Activated T-helper 1 cell treated with anti-CD3 and anti-CD28 coated beads, Interleukin-12 subunit alpha, Interleukin-12 subunit beta, Interleukin-2, Interleukin-4 antibody, amounts not matched to agents 30 ng/mL and 10 ng/mL and 1 ng/mL, durations not matched to agents 14 hours and 24 hours and 36 hours (primary cell): ENCODE measurements at places on chromosomes 2 and 18. TPM values are rescaled to one million over a fixed set of nuclear protein-coding genes. Genes with fewer than 3 reads are reported as not detected.

The HTR2B gene
- total RNA-seq, result not detected in 2 replicates

DNA sequence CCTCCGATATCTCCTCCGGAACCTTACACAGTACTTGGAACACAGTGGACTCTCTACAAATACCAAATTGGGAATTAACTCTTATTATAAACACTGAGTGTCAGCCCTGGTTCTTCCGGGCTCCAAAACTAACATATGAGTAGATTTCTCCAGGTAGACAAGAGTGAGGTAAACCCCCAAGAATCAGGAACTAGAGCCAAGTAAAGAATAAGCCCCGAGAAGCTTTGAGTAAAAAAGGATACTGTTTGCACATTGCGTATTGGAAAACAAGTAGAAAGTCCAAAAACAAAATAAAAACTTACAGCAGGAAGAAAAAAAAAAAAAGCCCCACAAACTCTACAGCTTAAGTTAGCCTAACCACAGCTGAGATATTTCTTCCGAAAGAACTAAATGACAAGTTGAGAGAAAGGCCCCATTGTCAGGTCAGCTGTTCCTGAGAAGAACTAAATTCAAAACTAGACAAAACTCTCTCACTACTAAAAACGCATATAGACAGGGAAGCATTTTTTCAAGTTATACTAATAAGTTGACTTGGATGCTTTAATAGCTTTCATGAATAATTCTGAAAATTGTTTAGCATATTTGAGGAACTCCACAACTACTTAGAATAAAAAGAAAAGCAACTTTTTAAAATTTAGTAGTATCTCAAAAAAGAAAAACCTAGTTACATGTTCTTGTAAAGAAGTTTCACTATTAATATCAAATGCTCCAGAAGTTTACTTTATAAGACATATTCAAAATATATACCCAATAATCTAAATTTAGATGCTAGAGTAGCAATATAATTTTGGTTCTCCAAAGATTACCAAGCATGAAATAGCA, 4.3 kb upstream of the HAAO start:
- DNase-seq, result no peak
- peaks cover 27% of the 10 kb centered on the region for H3K27me3 ChIP-seq
- peak overlapping the region; percentile 57 for H3K27ac ChIP-seq
- peaks cover 5% of the 10 kb centered on the region for H3K36me3 ChIP-seq
- peaks cover 26% of the 10 kb centered on the region for H3K4me1 ChIP-seq

DNA sequence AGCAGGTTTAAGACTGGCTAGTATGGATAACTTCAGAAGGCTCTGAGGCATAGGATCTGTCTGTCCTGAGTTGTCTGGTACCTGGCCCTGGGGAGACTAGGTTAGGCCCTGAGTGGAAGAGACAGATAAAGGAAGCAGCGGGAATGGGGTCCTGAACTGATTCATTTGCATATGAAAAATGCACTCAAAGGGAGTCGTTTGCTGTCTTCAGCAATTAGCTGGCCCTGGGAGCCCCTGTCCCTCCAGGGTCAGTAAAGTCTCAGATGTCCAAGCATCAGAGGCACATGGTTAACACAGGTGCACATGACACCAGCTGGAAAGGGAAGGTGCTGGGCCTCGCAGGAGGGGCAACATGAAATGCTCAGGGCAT, 172.4 kb downstream of the ACOXL start:
- H3K27me3 ChIP-seq, result peaks cover 25% of the 10 kb centered on the region
- H3K27ac ChIP-seq, result no peak overlapping the region
- no peaks in the 10 kb centered on the region for H3K36me3 ChIP-seq
- peaks cover 5% of the 10 kb centered on the region for H3K4me1 ChIP-seq

DNA sequence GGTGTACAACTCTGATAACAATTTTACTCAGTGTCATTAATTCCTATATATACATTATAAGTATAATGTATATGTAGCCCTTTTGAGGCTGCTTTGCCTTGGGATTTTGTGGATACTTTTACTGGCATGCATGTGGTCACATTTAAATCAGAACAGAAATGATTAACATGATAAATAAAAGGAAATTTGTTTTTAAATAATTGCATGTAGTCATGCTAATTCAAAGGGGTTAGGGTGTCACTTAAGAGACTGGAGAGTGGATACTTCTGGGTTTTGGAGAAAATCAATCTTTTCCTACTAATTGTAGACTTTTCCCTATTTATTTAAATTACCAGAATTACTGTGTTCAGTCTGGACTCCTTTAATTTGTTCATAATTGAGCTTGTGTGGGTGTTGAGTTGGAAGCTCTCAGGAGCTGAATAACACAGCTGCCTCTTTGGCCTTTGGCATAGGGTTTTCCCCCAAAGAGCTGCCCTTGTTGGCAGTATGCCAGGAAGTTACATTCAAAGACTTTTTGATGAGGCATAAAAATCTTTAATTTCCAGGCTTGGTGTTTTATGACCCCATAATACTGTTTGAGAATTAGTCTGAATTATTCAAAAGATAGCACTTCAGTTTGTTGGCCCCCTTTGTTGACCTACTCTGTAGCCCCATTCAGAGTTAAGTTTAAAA, 484.7 kb upstream of the NRP2 start:
- no peaks in the 10 kb centered on the region for H3K4me1 ChIP-seq
- H3K27me3 ChIP-seq, result no peaks in the 10 kb centered on the region
- H3K27ac ChIP-seq, result no peak overlapping the region
- no peaks in the 10 kb centered on the region for H3K36me3 ChIP-seq
- DNase-seq, result no peak

- H3K27me3 ChIP-seq, result no peaks in the 10 kb centered on the region
- DNase-seq, result no peak
- no peak overlapping the region for H3K27ac ChIP-seq
- H3K4me1 ChIP-seq, result no peaks in the 10 kb centered on the region
- H3K36me3 ChIP-seq, result no peaks in the 10 kb centered on the region
These were observed 115.1 kb downstream of the CYP26B1 start for GRCh38 chr2:72032481-72033041.

GRCh38 chr2:182530636-182531035, 103.8 kb upstream of the PDE1A start:
- no peak for DNase-seq
- no peak overlapping the region for H3K4me3 ChIP-seq
- no peaks in the 10 kb centered on the region for H3K4me1 ChIP-seq

GRCh38 chr2:119730671-119731177, 29.0 kb upstream of the PTPN4 start:
- H3K36me3 ChIP-seq, result no peaks in the 10 kb centered on the region
- no peak overlapping the region for H3K27ac ChIP-seq
- H3K4me1 ChIP-seq, result no peaks in the 10 kb centered on the region
- no peak overlapping the region for H3K4me3 ChIP-seq
- H3K27me3 ChIP-seq, result peaks cover 6% of the 10 kb centered on the region
- no peak for DNase-seq

The ARID5A gene
- 233 and 240 TPM in 2 replicates for total RNA-seq

GRCh38 chr2:232860593-232861241, 9.3 kb upstream of the SNORC start:
- H3K4me3 ChIP-seq, result no peak overlapping the region
- H3K27ac ChIP-seq, result no peak overlapping the region
- H3K27me3 ChIP-seq, result no peaks in the 10 kb centered on the region
- H3K36me3 ChIP-seq, result peaks cover 17% of the 10 kb centered on the region
- no peak for DNase-seq

DNA sequence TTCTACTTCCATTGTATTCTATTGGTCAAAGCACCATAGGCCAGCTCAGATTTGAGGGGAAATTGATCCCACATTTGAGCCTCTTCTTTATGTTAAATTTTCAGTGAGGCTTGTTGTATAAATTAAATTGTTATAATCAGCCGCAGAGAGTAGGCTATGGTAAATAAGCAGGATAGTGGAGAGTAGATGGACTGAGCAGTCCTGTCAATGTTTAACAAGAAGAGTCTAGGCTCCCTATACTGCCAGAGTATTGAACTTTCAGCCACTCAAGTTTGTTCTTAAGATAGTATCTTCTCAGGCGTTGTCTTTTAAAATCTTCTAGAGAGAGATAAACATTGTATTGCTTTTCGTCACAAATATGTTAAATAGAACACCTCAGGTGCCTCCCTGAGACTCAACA, 100.9 kb downstream of the PRKRA start:
- no peaks in the 10 kb centered on the region for H3K36me3 ChIP-seq
- peaks cover 23% of the 10 kb centered on the region for H3K27me3 ChIP-seq
- H3K4me1 ChIP-seq, result no peaks in the 10 kb centered on the region
- H3K4me3 ChIP-seq, result no peak overlapping the region
- H3K27ac ChIP-seq, result no peak overlapping the region

The TMEM18 gene
- total RNA-seq, result 23.3 and 24.9 TPM in 2 replicates

DNA sequence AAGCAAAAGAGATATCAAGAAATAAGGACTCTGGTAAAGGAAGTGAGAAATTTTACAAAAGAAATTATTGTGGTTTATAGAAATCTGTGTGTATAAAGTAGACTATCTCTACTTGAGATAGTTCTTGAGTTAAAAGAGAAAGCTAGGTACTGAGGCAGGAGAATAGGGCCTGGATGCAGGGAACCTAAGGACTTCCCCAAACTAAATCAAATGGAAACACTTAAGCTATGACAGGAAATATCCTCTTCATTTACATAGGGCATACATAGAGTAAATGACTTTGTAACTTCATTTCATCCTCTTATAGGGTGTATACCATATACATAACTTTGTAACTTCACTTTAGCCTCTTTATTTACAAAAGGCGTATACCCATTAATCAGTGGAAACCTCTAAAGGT, 219.2 kb upstream of the RGPD4 start:
- no peak overlapping the region for H3K4me3 ChIP-seq
- no peak overlapping the region for H3K27ac ChIP-seq
- no peaks in the 10 kb centered on the region for H3K4me1 ChIP-seq
- no peak for DNase-seq
- no peaks in the 10 kb centered on the region for H3K36me3 ChIP-seq

The ITGB6 gene
- not detected in 2 replicates for total RNA-seq

- H3K4me3 ChIP-seq, result no peak overlapping the region
- no peak overlapping the region for H3K27ac ChIP-seq
- no peaks in the 10 kb centered on the region for H3K36me3 ChIP-seq
- H3K4me1 ChIP-seq, result peaks cover 4% of the 10 kb centered on the region
These were observed 253.6 kb upstream of the TNP1 start for GRCh38 chr2:217113491-217113890.

DNA sequence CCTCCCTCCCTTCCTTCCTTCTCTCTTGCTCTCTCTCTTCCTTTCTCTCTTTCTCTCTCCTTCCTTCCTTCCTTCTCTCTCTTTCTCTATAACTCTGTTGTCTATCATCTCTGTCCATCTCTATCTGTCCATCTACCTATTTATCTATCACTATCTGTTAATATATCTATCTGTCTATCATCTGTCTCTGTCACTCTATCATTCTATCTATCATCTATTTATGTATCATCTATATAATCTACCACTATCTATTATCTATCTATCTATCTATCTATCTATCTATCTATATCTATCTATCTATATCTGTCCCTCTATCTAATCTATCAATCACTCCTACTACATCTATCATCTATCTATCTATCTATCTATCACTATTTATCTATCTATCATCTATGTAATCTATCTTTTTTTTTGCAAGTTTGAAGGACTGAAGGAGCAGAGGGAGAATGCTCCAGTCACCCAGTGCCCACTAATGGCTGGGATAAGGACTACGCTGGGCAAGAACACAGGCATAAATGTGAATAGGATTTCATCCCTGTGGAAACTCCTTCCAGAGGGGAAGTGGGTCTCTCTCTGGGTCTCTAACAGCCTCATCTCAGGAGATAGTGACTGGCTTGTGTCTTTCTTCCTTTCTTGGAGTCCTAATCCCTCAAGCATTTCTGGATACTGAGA, 427.0 kb downstream of the LPIN1 start:
- H3K4me3 ChIP-seq, result no peak overlapping the region
- H3K27me3 ChIP-seq, result peaks cover 2% of the 10 kb centered on the region
- no peak overlapping the region for H3K27ac ChIP-seq
- no peak for DNase-seq
- peaks cover 3% of the 10 kb centered on the region for H3K36me3 ChIP-seq

- no peaks in the 10 kb centered on the region for H3K4me1 ChIP-seq
- H3K36me3 ChIP-seq, result no peaks in the 10 kb centered on the region
- DNase-seq, result no peak
- H3K27ac ChIP-seq, result no peak overlapping the region
- no peak overlapping the region for H3K4me3 ChIP-seq
These were observed 300.8 kb downstream of the CNTNAP5 start for GRCh38 chr2:124325667-124326440.

- H3K4me3 ChIP-seq, result no peak overlapping the region
- no peaks in the 10 kb centered on the region for H3K36me3 ChIP-seq
- H3K27me3 ChIP-seq, result no peaks in the 10 kb centered on the region
- H3K4me1 ChIP-seq, result peaks cover 12% of the 10 kb centered on the region
These were observed 154.5 kb downstream of the TPO start for GRCh38 chr2:1567556-1568344.

- peak; percentile 2 for DNase-seq
- H3K4me1 ChIP-seq, result peaks cover 36% of the 10 kb centered on the region
- H3K27ac ChIP-seq, result peak overlapping the region; percentile 49
- peaks cover 11% of the 10 kb centered on the region for H3K36me3 ChIP-seq
These were observed 243.8 kb downstream of the BABAM2 start for GRCh38 chr2:28134262-28134812.

GRCh38 chr18:79465392-79465991, 69.8 kb downstream of the NFATC1 start:
- H3K27me3 ChIP-seq, result no peaks in the 10 kb centered on the region
- peaks cover 20% of the 10 kb centered on the region for H3K36me3 ChIP-seq
- H3K4me3 ChIP-seq, result no peak overlapping the region
- no peak overlapping the region for H3K27ac ChIP-seq

DNA sequence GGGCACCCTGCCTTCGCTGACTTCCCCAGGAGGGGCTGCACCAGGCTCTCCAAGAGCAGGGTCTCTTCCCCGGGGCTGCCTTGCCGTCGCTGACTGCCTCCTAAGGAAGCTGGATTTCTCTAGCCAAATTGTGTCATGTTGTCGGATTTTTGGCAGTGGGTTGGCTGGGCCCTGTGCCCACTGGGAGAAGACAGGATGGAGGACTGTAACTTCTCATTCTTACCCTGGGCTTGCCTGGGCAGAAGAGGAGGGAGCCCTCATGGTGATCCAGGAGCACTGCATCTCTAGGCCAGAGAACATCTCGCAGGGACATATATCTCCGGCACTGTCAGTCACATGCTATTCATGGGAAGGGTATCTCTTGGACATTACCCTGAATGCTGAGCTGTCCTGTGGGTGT, 6.3 kb downstream of the MYO7B start:
- H3K36me3 ChIP-seq, result peaks cover 1% of the 10 kb centered on the region
- no peak for DNase-seq
- no peak overlapping the region for H3K27ac ChIP-seq
- H3K4me1 ChIP-seq, result no peaks in the 10 kb centered on the region
- no peak overlapping the region for H3K4me3 ChIP-seq

The SLC4A5 gene
- 0.47 and 0.71 TPM in 2 replicates for total RNA-seq

The KCNG2 gene
- total RNA-seq, result not detected in 2 replicates

DNA sequence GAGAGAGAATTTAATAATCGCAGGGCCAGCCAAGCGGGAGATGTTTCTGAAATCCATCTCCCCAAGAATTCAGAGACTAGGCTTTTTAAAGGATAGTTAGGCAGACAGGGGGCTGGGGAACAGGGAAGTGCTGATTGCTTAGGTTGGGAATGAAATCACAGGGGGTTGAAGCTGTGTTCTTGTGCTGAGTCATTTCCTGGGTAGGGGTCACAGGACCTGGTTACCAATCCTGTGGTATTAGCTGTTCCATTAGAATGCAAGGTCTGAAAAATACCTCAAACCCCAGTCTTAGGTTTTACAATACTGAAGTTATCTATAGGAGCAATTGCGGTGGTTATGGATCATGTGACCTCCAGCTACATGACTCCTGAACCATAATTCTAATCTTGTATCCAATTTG, 4.6 kb downstream of the SP140 start:
- H3K27me3 ChIP-seq, result no peaks in the 10 kb centered on the region
- H3K27ac ChIP-seq, result peak overlapping the region; percentile 53
- H3K4me3 ChIP-seq, result peak overlapping the region; percentile 78

The HOXD8 gene
- not detected in 2 replicates for total RNA-seq

GRCh38 chr2:170369894-170370293, 191.9 kb downstream of the MYO3B start:
- H3K27me3 ChIP-seq, result peaks cover 12% of the 10 kb centered on the region
- no peak overlapping the region for H3K27ac ChIP-seq
- DNase-seq, result no peak
- peaks cover 44% of the 10 kb centered on the region for H3K4me1 ChIP-seq
- no peak overlapping the region for H3K4me3 ChIP-seq
